Stimulated activated naive CD8-positive, alpha-beta T cell treated with anti-CD3 and anti-CD28 coated beads, Interleukin-15, amount 100 ng/mL, for 72 hours (primary cell): ENCODE measurements at places on chromosomes 5 and 9.
A peak's percentile ranks its signal among the peaks of the same experiment; 100 is the strongest.

DNA sequence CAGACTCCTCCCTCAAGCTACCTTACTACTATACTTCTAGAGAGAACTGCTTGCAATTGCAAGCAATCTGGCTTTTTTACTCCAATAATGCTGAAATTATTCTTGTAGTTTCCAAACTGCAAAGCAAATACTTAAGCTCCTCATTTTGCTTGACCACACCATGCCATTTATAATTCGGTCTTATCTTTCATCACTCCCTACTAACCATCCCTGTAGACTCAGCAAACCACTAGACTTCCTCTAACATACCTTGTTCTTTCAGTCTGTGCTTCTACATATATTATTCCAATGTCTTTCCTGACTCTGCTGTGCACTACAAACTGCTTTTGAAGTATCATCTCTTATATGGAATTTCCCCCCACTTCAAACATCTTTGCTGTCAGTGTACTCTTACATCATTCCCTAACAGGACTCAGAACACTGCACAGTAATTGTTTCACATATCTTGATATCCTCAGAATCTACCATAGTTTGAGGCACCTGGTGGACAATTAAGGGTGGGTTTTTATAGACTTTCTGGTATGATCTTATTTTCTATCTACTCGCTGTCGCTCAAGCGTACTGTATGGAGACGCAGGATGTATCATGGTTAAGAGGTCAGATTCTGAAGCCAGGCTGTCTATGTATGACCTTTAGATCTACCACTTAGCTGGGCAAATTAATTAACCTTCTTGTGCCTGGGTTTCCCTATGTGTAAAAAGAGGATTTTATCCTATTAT is 2.8 kb downstream of the IL6ST start:
- no peak for DNase-seq

- DNase-seq: peak; percentile 11
Measured at GRCh38 chr5:114361724-114362196, at the start of gene KCNN2. TSS of gene KCNN2 (plus strand) at chr5:114362070. CDS start at chr5:114362140, 70 bp downstream.

DNA sequence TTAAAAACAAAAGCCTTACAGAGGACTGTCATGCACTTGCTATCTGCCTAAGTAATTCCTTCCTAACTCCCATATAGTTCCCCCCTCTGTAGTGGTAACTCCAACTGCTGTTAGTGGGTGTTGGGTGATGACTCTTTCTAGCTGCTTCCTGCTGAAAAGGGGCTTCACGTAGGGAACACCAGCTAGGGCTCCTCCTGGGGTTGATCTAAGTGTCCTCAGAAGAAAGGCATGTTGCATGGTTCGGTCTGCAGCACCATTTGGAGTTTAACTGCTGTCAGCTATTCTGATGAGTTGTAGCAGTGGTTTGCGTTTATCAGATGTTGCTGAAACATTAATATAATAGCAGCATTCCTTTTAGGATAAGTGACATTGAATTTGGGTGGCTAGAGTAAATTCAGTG is 281.9 kb upstream of the TUSC1 start:
- no peak for DNase-seq

DNA sequence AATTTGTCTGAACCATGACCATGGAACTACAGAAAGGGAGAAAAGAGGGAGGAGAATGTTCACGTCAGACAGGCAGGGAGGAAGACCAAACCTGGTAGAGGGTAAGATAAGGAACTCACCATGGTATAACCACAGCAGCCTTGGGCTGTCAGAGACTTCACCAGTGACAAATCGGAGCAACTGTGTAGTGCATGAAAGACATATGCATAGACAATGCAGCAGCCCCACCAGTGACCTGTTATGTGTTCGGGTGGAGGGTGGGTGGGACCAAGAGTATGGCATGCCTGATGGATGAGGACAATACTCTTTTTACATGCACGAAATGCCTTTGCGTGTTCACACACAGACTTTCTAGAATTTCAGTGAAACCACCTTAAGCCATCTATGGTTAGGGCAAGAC is 221.8 kb upstream of the RASEF start:
- no peak for DNase-seq

GRCh38 chr5:164058621-164059020 is 553.2 kb downstream of the MAT2B start:
- no peak for DNase-seq

DNA sequence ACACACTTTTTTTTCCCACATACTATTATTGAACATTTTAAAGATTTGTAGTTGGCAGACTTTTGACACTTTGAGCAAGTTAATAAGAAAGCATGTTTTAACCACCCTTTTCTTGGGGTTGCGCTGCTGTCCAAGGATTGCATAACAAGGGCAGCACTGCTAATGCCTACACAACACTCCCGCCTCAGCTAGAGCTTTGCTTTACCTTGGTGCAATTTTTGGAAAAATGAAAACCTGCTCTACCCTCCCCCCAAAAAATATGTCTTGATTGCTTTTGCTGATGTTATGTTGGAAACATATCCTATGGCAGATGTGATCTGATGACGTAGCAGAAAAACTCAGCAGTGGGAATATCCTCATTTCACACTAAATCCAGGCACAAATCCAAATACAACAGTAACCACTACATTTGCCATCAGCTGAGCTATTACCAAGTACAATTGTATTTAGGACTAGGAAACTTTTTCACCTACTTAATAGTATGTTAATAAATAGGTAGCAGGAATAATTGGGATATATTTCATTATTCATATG is 51.5 kb downstream of the UBE2R2 start:
- no peak for DNase-seq

DNA sequence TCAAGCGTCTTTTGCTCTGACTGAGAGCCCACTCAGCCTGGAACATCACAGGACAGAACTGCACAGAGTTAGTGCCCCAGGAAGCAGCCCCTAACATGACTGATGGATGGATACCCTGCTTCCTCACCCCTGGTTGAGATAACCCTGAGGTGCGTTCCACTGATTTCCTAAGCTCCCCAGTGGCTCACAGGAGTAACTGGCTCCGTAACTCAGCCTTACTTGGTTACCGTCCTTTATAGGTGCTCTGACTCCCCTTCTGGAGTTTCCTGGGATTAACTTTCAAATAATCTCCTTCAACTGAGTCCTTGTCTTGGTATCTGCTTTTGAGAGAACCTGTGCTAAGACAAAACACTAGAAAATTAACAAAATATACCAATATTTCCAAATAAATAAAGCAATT is 449.5 kb downstream of the AGTPBP1 start:
- no peak for DNase-seq

GRCh38 chr5:174386306-174386705 is 338.1 kb upstream of the MSX2 start:
- no peak for DNase-seq

DNA sequence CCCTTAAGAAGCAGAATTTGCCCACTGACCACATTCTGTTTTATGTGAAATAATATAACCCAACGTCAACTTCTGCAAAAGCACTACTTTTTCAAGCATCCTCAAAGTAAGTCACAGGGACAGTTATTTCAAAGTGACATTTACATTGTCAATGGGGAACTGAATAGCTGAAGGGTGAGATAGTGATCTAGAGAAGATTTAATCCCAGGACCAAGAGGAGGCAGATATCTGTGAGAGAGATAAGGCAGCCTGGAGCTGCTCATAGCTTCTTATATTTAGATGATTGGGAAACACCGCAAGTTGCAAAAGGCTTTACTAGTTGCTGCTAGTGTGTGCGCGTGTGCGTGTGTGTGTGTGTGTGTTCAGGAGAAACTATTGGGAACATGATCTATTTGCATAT is 210.4 kb upstream of the RFX3 start:
- DNase-seq: no peak

DNA sequence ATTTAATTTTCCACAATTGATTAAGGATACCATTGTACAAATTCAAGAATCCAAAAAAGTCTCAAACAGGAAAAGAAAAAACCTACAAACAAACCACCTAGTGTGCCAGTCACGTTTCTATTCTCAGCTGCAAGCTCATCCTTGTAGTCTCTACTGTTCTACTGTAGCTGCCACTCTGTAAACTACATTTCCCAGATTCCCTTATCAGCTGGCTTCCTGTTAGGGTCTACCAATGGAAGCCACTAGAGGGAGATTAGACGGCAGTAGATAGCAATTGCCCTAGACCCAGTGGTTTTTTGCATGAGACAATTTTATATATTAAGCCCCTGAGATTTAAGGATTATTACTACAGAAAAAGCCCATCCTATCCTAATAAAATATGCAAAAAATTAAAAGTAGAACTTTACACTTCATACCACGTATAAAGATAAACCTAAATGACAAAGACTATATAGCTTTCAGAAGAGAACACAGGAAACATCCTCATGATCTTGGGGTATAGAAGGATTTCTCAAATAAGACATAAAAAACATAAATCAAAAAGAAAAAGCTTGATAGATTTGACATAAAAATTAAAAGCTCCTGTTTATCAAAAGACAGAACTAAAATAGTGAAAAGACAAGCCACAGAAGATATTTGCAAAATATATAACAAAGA is 37.4 kb downstream of the P4HA2 start:
- DNase-seq: no peak

DNA sequence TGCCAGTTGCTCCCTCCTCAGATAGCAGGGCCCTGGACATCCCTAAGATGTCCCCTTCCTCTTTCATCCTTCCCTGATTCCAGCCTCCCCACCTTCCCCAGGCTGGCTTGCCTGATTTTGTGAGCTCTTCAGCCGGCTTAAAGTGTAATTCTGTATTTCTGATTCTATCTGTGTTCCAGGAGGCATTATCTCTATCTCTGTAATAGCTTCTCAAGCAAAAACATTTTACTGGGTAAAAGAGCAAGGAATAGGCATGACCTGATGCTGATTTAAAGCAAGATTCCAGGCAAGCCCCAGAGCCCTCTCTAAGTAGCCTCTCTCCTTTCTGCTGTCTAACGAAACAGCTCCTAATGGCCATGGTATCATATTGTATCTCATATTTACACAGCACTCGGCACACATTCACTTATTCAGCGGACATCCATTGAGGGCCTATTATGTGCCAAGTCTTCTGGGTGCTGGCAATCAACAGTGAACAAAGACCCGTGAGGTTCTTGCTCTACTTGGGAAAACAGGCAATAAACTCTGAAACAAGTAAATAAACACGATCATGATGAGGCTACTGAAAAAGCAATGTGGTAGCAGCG is 100.9 kb upstream of the MSX2 start:
- no peak for DNase-seq

- no peak for DNase-seq
Measured at GRCh38 chr5:82635561-82636288, 357.6 kb upstream of the RPS23 start.

DNA sequence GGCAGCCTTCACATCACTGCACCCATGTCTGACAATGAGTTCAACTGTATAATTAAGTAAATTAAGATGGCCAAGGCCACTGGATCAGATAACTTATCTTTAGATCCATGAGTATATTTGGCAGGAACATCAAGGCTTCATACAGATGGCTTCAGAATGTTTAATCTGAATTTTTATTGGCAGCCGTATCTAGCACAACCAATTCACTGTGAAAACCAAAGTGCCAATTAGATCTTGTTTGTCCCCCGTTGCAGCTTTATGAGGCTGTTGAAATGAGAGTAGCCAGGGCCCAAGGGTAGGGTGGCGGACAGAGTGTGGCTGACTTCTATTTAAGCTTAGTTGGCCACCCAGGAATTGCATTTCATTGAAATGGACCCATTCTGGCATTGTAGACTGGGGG is 137.7 kb downstream of the SYK start:
- DNase-seq: no peak

DNA sequence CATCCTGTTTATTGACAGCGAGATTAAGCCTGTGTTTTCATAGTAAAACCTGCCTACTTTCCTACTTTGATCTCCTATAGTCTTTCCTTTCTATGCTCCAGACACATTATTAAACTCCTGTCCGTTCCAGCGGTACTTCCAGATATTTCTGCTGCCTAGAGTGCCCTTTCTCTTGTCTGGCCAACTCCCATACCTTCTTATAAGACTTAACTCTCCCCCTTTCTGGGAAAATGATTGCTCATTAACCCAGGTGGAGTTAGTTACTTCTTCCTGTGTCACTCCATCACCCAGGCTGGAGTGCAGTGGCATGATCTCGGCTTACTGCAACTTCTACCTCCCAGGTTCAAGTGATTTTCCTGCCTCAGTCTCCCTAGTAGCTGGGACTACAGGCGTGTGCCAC is 33.1 kb downstream of the KDM4C start:
- DNase-seq: no peak

DNA sequence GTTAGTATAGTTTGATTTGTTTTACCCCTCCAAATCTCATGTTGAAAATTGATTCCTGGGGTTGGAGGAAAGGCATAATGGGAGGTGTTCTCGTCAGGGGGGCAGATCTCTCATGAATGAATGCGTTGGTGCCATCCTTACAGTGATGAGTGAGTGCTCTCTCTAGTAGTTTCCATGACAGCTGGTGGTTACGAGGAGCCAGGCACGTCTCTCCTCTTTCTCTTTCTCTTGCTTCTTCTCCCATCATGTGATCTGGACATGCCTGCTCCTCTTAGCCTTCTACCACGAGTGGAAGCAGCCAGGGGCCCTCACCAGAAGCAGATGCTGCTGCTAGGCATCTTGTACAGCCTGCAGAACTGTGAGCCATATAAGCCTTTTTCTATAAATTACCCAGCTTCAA is 454.1 kb downstream of the EFNA5 start:
- no peak for DNase-seq

GRCh38 chr9:130846487-130847305 is 11.6 kb downstream of the ABL1 start:
- no peak for DNase-seq

DNA sequence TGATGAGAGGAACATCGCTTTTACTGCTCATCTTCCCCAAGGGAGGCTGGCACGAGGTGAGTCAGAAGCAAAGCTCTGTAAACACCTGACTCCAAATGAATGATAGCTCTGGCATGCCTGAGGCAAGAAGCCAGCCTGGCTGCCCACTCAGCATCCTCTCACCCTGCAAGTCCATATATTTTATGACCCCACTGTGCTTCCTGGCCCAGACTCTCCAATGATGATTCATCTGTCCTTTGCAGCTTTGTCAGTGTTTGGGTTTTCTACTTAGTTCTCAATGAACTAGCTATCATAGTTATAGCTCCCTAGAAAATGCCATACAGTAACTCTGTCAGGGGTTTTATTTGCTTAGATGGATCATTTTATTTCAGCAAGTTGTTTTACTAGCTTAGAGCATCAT is 52.1 kb upstream of the FSTL4 start:
- DNase-seq: no peak

DNA sequence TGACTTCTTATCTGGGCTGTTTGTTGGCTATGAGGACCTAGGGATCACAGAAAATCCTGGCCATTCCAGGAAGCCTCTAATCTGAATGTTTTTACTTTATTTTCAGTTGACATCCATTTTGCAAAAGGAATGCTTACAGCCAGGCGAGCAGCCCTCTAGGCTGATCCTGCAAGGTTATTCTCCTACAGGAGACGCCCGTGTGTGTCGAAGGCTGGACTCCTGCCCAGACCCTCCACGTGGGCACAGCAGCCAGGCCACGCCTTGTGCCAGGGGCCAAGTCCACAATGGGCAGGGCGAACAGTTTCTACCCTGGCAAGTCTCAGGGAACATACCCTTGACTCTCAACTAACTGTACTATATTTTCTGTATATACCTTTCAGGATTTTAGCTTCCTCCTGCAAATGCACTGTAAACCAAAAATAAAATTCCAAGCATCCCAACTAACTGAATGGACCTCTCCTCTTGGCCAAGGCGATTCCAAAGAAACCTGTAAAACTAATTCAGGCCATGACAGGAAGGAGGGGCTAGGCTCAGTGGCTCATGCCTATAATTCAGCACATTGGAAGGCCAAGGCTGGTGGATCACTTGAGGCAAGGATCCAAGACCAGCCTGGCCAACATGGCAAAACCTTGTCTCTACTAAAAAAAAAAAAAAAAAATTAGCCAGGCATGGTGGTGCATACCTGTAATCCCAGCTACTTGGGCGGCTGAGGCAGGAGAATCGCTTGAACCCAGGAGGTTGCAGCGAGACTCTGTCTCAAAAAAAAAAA is 5.7 kb downstream of the CMBL start:
- DNase-seq: no peak
